ENCODE measurements at places on chromosomes 5 and 9.

DNA sequence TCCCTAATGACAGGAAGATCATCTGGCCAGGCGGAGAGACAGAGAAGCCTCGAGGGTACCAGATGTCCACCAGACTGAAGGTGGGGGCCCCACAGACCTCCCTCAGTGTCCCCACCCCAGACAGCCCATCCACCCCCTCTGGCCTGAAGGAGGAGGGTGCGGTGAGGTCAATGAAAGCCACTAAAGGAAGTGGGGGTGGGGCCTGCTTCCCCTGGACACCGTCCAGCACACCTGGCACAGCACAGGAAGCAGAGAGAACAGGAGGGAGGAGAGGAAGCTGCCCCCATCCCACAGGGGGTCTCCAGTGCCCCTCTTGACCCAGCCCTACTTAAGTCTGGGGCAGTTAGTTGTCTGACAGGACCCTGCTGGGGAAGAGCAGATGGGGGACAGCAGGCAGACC is 11.2 kb downstream of the LRRC26 start:
- no peak for DNase-seq

DNA sequence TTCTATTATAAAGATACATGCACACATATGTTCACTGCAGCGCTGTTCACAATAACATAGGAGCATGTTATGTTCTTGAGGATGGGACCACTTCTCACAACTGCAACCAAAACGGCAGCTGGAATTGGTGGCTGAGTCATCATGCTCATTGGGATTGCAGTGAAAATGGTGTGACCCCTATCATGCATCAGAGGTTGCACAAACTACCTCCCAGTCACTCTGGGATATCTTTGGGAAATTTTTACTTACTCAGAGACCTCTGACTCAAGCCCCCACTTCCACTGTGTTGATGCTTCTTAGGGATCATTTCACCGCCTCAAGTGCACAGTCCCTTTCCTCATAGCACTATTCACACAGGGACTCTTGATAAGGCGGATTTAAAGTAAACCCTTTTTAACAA is 474.1 kb downstream of the BNC2 start:
- no peak for DNase-seq

DNA sequence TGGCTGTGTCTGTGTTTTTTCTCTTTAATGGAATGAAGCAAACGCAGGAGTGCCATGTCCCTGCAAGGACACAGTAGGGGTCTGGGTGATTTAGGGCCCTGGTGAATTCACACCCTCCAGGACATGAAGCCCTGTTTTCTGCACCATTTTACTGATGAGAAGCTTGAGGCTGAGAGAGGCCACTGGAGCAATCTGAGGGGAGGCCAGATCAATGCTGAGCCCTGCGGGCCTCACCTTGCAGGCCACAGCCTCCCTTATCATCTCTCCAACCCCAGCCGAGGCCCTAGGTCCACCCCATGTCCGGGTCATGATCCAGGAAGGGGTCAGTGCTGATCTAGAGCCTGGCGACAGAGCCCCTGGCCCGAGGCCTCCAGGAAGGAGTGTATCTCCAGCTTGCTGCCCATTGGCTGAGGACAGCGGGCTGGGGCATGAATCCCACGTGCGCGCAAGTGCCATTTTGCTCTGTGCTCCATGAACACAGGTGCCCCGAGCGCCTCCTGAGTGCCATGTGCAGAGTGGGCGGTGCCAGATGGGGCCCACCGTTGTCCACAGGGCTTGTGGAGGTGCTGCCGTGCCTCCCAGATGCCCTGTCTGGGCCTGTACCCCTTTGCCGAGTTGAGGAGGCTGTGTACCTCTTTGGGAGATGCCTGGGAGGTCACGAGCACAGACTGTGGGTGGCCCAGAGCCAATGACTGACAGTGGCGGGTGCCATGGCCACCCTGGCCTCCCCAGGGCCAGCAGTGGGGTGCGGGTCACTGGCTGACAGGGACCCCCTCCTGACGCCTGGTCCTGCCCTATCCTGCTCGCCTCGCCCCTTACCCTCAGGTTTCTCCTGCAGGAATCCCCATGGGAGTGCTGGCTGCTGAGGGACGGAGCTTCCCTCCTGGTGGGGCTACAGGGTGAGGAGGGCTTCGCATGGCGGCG is 32.3 kb upstream of the LPCAT1 start:
- DNase-seq = no peak

GRCh38 chr5:139670369-139671095 is 22.4 kb downstream of the CXXC5 start:
- no peak for DNase-seq

DNA sequence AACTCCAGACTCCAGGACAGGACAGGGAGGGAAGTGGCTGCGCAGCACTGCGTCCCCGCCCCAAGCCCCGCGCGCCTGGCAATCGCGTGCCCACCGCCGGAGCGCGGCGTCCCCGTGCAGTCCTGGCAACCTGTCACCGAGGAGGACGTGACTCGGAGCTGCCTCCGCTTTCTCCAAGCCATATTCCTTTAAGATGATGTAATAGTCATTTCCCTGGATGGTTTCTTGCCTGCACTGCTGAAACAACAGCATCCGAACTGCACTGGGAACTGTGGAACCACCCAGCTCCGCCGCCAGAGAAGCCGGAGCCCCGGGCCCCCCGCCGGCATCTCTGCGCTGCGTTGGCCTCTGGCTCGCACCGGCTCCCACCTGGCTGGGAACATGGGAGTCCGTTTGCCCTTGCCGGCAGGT is 34.5 kb downstream of the KCTD16 start:
- DNase-seq = no peak

GRCh38 chr5:40001796-40002195 is 577.0 kb upstream of the DAB2 start:
- no peak for DNase-seq

DNA sequence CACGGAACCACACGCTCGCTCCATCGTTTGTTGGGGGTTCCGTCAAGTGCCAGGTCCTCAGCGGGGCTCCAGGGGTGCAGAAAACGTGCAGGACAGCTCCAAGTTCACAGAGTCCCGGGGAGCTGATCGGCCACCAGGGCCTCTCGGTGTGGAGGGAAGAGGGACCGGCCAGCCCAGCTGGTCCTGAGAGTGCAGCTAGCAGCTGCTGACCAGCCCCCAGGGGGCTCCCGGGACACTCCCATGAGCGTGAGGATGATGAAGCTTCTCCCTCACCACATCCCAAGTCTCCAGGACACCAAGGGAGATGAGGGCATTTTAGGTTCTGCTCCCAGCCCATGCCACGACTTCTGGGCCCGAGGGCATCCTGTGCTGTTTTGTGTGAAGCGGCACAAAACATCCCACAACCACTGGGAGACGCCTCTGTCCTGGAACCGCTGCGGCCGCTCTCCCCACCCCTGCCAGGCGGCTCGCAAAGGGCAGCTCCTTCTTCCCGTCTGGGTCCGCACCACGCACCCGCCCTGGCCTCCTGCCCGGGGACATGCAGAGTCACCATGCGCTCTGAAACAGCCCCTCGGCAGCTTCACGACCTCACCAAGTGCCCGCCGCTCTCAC is 67.5 kb upstream of the IRX4 start:
- no peak for DNase-seq

- DNase-seq = no peak
These were observed 32.1 kb downstream of the EXOC3 start for GRCh38 chr5:474840-475661.

DNA sequence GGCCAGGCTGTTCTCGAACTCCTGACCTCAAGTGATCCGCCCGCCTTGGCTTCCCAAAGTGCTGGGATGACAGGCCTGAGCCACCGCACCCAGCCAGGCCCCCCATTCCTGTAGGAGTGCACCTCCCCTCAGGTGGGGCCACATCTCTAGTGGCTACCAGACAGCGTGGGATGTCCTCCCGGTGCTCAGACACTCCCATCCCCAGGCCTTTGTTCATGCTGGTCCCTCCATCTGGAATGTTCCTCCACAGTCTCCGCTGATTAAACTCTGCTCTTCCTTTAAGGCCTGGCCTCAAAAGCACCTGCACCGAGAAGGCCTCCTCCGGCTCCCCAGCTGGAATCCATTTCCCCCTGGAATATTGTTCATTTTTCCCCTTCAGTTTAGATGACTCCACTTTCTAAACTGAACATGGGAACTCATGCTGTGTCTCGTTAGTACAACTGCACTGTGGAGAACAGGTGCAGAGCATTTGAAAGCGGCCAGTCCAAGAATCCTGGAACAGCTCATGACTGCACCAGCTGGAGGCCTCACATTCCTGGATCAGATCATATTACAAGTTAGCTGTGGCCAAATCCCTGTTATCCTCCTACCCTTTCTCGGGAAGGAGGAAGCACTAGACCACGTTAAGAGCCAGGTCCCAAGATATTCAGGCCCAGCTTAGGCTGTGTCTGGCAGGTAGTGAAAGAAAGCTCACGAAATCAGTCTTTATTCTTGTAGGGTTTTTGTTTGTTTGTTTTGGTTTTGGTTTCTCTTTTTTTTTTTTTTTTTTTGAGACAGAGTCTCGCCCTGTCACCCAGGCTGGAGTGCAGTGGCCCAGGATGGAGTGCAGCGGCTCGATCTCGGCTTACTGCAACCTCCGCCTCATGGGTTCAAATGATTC is 10.8 kb upstream of the PRRC2B start:
- no peak for DNase-seq

DNA sequence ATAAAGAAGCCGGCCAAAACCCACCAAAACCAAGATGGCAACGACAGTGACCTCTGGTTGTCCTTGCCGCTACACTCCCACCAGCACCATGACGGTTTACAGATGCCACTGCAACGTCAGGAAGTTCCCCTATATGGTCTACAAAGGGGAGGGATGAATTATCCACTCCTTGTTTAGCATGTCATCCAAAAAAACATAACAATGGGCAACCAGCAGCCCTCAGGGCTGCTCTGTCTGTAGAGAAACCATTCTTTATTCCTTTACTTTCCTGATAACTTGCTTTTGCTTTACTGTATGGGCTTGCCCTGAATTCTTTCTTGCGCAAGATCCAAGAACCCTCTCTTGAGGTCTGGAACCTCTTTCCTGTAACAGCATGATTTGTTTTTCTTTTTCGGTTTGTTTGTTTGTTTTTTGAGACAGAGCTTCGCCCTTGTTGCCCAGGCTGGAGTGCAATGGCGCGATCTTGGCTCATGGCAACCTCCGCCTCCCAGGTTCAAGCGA is 2.0 kb upstream of the UAP1L1 start:
- no peak for DNase-seq

DNA sequence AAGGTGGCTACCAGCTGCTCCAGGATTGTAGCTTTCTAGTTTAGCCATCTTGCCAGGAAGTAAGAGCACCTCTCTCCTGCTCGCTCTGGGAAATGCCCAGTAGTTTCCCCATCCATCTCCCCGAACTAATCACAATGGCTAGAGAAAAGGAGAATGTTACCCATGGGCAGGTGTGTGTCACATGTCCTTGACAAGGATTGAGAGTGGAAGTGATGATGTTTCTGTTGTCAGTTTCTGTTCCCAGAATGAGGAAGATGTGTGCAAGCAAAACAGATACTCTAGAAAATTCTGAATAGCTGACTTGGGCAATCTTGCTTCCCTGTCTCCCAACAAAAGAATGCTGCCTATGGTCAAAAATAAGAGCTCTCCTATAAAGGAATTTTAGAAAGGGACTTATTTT is 429.5 kb downstream of the EBF1 start:
- no peak for DNase-seq

DNA sequence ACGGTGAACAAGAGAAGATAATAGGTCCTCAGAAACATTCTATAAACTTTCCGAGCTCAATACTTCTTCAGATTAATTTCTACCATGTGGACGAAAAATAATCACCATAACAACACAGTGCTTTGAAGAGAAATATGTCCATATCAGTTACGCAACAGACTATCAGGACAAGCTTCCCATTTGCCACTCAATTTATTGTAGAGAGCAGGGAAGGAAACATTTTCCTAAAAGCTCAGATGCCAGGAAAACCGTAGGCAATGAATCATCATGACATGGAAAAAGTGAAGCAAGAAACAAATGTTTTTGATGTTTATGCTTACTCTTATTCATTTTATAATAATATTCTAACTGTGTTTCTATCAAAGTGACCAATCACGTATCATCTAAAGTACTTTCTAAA is 87.6 kb downstream of the S1PR3 start:
- no peak for DNase-seq

GRCh38 chr5:158305861-158306260 is 446.9 kb upstream of the CLINT1 start:
- DNase-seq = no peak

DNA sequence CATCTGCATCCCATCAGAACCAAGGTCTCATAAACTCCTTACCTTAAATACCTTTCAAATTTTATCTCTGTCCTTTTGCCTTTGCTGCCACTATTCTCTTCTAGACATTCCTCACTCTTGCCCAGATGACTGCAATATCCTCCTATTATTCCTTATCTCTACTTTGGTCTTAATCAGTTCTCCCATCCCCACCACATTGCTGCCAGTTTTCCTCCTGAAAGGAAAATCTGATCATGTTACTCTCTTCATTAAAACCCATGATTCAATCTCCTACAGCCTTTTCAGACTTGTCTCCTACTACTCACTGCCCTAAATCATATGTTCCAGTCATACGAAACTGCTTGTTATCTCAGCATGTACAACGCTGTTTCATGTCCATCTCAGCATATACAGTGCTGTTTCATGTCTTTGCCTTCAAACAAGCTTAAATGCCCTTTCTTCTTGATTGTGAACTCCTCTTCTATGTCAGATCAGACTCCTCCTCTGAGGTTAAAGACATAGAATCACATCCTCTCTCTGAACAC is 152.6 kb upstream of the FST start:
- no peak for DNase-seq

DNA sequence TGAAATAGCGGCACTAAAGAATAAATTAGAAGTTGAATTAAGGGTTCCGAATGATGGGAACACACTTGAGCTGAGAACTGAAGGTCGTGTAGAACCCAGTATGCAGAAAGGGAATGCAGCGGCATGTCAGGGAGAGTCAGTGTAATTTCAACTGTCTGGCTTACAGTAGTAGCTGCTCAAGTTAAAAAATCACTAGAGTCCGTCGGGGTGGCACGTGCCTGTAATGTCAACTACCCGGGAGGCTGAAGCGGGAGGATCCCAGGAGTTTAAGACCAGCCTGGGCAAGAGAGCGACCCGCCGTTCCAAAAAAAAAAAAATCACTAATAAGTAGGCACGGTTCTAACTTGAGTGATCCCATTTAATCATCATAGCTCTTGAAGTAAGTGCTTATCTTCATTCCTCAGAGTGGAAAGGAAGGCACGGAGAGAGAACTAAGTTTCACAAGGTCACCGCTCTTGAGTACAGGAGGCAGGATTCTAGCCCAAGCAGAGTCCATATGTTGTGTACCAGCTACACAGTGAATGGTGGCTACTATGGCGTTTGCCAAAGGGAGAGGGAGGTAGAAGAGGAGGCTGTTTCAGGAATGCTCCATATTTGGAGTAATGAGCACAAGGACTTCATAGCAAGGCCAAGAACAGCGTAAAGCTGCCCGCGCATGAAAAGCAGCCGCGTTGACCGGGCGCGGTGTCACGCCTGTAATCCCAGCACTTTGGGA is 831 bp downstream of the RMRP start:
- no peak for DNase-seq

- DNase-seq = no peak
These were observed 60.9 kb downstream of the ICE1 start for GRCh38 chr5:5483350-5483749.

GRCh38 chr9:15622318-15622971 is 69.6 kb downstream of the CCDC171 start:
- DNase-seq = no peak

- DNase-seq = no peak
These were observed 142.0 kb downstream of the FANCC start for GRCh38 chr9:95175523-95175922.
